ENCODE measurements at places on chromosomes 11 and 22. TPM values are rescaled to one million over a fixed set of nuclear protein-coding genes. Genes with fewer than 3 reads are reported as not detected.

Gene OR52E8
- polyA plus RNA-seq, result not detected

Gene CCDC89
- polyA plus RNA-seq, result not detected

Gene TH
- polyA plus RNA-seq, result 10.9 TPM

Gene MOGAT2
- not detected for polyA plus RNA-seq

Gene CABP2
- polyA plus RNA-seq, result not detected

Gene GTSE1
- 0.48 TPM for polyA plus RNA-seq

Gene DNAJB13
- polyA plus RNA-seq, result not detected

Gene FGF3
- polyA plus RNA-seq, result 6.0 TPM

Gene SHISA8
- 2.2 TPM for polyA plus RNA-seq

Gene TNNT3
- not detected for polyA plus RNA-seq

Gene ASCL2
- not detected for polyA plus RNA-seq

Gene P2RX6
- polyA plus RNA-seq, result 0.17 TPM

Gene CALCB
- polyA plus RNA-seq, result not detected

Gene C11orf86
- not detected for polyA plus RNA-seq

Gene CDCA5
- 2.3 TPM for polyA plus RNA-seq

Gene RIMBP3C
- 0.07 TPM for polyA plus RNA-seq

Gene C1QTNF5
- not detected for polyA plus RNA-seq

Gene NRGN
- 0.69 TPM for polyA plus RNA-seq

Gene A4GALT
- not detected for polyA plus RNA-seq

Gene SLC22A12
- not detected for polyA plus RNA-seq

Gene LRP5
- polyA plus RNA-seq, result 5.3 TPM

Gene C11orf65
- 1.1 TPM for polyA plus RNA-seq

Gene CHEK1
- 29.5 TPM for polyA plus RNA-seq

Data from neural cell (in vitro differentiated cells).